ENCODE measurements at places on chromosomes 6 and 20.

GRCh38 chr20:2469991-2470422, 582 bp downstream of the SNRPB start:
- DNase-seq: peak; percentile 70

DNA sequence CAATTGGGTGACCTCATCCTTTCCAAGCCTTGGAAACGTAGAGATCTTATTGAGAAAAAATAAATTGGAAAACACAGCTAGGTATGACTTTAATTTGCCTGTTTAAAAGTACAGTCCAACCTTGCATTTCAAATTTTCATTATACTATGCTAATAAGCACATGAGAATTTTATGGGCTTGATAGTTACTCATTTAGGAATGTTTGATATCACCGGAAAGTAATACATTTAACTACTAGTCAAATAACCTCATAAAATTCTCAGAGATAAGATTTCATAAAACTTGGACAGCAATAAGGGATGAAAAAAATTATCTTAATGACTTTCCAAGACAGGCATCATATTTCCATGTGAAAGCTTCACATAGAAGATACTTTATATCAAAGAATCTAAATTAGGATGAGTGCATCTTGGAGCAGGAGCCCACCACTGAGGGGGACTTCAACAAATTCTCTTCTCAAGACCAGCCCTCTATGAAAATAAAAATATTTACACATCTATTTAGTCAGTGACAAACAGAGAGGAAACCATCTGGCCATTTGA, 236.3 kb downstream of the EPHA7 start:
- DNase-seq: no peak

GRCh38 chr20:16287776-16288175, 285.5 kb downstream of the KIF16B start:
- no peak for DNase-seq

- DNase-seq: peak; percentile 32
These were observed 17.5 kb upstream of the SYNCRIP start for GRCh38 chr6:85660181-85660611.

GRCh38 chr6:159308198-159308597, 139.0 kb downstream of the FNDC1 start:
- DNase-seq: no peak

DNA sequence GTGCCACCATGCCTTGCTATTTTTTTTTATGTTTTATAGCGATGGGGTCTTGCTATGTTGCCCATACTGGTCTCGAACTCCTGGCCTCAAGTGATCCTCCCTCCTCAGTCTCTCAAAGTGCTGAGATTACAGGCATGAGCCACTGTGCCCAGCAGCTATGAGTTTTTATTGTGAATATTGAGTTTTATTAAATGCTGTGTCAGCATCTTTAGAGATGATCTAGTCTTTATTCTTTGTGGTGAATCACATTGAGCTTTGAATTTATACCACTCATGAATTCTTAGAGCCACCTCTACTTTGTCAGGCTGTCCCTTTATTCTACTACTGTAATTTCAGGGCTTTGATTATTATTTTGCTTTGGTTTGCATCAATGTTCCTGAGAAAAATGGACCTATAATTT, 428.3 kb downstream of the BTBD3 start:
- DNase-seq: no peak

DNA sequence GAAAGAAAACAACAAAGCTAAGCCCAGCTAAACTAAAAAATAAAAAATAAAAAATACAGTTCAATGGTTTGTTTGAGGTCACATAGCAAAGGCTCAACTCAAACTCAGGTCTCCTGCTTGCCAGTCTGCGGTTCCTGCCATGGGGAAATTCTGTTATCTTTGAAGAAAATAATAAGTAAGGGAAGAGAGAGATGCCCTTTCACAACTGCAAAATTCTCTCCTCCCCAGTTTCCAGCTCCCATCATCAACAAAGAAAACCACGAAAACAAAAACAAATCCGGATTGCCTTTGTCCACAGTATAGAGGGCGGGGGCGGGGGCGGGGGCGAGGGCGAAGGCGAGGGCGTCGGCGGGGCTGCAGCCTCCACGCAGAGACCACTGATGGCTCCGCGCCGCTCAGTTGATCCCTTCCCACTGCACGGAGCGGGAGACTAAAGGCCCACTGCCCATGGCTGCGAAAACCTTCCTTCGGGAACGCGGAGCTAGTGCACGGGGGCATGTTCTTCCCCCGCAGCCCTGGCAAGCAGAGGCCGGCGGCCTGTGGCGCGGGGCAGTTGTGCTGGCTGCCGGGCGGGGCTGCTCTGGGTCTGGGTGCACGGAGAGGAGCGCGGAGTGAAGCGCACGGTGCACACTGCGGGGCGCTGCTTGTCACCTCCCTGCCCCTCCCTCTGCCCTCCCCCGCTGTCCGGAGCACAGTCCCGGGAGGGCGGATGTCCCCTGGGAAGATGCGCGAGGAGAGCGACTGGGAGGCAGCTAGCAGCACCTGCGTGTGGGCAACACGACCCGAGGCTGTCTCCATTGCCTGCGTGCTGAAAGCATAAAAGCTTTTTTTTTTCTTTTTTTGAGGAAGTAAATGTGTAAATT, 54.1 kb upstream of the TPD52L1 start:
- DNase-seq: peak; percentile 35

GRCh38 chr6:53731866-53732636, 62.8 kb upstream of the LRRC1 start:
- no peak for DNase-seq

DNA sequence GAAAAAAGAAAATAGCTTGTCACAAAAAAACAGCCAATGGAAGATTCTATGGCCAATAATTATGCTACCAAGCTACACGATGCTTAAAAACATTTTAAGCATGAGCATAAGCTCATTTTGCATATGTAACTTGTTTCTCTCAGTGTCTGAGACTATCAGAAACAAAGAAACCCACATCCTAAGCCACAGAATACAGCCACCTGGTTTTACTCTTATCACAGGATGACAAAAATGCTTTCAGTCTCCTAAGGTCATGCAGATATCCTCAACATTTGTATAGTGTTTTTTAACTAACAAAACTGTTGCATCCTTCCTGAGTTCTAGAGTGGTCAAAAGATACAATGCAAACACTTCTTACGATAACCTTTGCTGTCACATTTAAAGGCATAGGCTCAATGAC, 172.1 kb upstream of the RUNX2 start:
- no peak for DNase-seq

- peak; percentile 81 for DNase-seq
These were observed 5.3 kb downstream of the MMP9 start for GRCh38 chr20:46013829-46014516.

DNA sequence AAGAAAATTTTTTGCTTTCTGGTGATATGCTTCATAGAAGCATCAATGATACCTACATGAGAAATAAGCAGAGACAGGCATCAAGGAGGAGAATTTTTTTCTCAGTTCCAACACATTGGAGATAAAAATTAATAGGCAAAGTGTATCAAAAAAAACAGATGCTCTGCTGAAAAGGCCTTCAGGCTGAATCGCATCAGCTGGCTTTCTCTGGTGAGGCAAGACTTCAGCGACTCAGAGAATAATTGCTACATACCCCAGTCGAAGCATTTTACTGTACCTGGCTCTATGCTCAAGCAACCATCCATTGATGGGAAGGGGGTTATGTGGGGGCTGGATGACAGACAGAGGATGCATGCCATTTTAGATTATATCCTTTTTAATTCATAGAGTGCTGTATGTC, 415.1 kb downstream of the TFAP2A start:
- DNase-seq: no peak

DNA sequence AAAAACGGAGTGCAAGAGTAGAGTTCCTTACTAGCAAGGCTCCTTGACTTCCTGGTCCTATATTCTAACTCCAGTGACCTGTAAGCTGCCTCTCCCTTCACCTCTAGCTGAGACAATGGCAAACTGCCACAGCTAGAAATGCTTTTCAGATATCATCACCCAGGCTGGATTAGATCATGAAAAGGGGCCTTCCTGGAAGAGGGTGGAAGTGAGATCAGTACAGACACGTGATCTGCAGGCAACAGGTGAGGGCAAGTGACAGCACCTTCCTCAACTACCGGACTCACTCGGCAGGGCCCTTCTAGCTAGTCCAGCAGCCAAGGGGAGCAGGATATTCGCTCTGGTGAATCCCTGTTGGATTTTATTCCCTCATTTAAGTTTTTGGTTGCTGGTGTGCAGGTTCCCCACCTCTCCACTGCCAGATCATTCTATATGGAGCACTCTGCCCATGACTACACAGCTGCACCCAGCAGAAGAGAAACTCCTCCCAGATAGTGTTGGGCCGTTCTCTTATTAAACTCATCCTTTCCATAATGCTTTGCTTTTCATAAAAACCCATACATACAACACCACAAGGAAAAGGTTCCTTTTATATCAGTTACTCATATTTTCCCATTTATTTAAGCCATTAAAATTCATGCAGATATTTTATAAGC, 26.4 kb upstream of the FAM83C start:
- no peak for DNase-seq

DNA sequence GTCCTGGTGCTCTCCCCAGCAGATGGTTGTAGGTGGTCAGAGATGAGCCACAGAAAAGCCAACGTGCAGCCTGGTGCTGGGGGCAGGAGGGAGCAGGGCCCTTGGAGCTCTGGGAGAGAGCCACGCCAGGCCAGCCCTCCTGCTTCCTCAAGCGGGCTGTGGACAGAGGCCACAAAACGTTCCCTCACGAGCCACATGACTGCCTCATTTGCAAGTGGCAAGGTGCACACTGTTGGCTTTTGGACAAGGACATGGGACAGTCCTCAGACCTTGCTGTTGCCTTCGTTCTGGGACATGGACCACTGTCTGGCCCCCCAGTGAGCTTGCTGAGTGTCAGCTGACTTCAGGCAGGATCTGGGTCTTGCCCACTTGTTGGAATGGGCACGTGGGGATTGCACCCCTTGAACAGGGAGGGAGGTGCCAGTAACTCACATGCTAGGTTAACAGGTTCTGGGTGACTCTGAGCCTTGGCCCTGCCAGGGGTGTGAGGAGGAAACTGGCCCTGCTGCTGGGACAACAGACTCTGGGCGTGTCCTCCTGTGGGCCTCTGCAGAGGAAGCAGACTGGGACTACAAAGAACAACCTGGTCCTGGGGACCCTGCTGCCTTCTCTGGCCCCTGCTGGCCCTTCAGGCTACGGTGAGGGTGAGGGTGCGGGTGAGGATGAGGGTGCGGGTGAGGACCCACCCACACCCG, 2.6 kb downstream of the SLCO4A1 start:
- DNase-seq: no peak

- DNase-seq: no peak
These were observed 16.4 kb downstream of the TRAM2 start for GRCh38 chr6:52560462-52560861.

DNA sequence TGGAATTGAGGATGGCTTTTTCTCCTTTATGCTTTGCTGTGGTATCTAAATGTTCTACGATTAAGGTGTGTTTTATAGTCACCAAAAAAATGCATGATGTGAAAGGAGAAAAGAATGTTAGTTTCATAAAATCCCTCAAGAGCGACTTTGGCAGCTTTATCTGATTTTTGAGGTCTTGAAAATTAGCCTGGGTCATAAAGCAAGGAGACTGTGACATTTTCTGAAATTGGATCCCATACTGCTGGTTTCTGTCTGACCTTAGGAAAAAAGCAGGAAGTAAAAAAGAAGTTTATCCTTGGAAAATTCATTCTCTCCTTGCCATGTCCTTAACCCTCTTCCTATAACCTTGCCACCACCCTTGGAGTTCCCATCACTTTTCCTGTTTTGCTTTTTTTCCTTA, 525.3 kb downstream of the CD83 start:
- DNase-seq: no peak

- DNase-seq: no peak
These were observed 205.2 kb upstream of the CEP162 start for GRCh38 chr6:84432619-84433018.

DNA sequence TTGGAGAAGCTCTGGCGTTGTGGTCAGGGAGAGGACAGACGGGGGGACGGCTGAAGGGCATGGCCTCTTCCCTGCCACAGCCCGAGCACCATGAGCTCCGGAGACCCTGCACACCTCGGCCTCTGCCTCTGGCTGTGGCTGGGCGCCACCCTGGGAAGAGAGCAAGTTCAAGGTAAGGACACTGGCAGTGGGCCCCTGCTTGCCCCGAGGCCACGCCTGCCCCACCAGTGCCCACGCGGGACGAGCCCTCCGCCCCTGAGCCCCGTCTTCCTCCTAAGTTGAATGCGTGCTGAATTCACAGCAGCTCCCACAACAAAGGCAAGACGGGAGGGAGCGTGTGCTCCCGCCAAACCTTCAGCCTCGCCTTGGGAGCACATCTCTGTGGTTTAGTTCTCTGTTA, 2.0 kb downstream of the COL20A1 start:
- DNase-seq: no peak

GRCh38 chr20:19765913-19766312, 7.9 kb downstream of the RIN2 start:
- no peak for DNase-seq

GRCh38 chr6:154874773-154875592, 120.1 kb upstream of the TIAM2 start:
- DNase-seq: no peak

DNA sequence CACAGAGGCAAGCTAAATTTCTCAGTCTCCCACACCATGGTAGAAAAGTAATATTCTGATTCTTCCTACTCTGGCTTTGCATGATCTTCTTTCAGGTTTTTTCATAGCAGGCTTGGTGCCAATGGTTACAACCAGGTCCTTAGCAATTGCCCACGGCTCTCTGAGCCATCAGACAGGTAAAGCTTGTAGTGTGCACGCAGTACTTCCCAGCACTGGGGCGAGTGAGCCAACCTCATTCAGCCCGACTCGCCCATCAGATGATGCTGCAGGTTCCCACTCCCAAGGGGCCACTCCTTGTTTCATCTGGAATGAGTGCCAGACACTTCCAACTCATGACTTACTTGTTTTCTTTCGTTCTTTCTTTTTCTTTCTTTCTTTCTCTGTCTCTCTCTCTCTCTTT, 78.3 kb downstream of the PERP start:
- no peak for DNase-seq

GRCh38 chr6:126967296-126968005, 151.0 kb upstream of the RSPO3 start:
- no peak for DNase-seq

DNA sequence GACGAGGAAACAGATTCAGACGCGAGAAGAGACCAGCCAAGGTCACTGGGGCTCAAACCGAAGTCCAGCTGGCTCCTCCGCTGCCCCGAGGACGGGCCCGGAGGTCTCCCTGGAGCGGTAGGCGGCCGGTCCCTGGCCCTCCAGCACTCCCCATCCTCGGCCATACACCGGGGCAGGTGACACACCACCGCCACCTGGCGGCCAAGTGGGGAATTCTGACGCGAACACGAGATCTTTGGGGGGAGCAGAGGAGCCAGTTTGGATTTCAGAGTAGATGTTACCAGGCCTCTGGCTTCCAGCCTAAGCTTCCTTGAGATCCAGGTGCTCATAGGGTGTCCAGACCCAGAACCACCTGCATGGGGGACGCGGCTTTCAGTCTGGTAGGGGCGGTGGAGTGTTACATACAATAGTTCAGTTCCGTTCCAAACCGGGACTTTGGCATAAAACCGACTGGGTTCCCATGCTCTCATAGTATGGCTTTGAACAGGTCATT, 16.1 kb downstream of the BPIFB1 start:
- DNase-seq: peak; percentile 83
